Urothelium cell line (cell line): ENCODE measurements at places on chromosomes 11 and 22.

- DNase-seq, result no peak
Observed at GRCh38 chr22:21981874-21982273, 713 bp downstream of the TOP3B start.

GRCh38 chr11:16902781-16903378, 111.3 kb downstream of the PLEKHA7 start:
- DNase-seq, result no peak

DNA sequence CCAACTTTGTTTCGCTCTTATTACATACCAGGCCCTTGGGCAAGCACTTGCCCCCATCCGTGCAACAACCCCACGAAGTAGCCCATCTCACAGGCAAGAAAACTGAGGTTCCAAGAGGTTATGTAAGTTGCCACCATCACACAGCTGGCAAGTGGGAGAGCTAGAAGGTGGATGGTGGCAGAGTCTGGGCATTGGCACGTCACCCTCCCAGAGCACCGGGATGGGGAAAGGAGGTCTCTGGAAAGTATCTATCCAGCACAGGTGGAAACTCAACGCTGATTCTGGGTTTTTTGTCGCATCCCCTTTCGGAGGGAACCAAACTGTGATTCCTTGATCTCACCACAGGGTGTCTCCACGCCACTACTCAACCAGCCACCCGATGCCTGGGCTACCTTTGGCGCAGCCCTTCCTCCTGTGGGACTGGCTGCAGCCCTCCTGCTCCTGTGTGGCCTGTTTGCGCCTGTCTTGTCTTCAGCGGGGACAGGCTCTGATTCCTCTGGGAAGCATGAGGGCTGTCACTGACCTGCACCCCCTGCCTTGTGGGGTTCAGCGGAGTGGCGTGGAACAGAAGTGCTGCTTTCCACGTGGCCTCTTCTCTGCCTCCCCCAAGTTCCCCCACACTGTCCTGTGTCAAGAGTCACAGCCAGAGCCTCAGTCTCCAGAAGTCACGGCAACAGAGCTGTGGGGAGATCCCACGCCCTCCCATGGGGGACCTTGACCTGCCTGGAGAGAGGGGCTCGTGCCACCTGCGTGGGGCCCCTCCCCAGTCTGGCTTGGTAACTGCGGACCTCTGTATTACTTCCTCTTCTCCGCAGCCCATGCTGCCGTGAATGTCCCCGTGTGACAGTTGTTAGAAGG, 34.4 kb upstream of the TRIM29 start:
- peak; percentile 62 for DNase-seq

GRCh38 chr11:133819746-133820315, 25.5 kb downstream of the SPATA19 start:
- no peak for DNase-seq

GRCh38 chr11:67282155-67282875, 6.8 kb upstream of the ANKRD13D start:
- no peak for DNase-seq

DNA sequence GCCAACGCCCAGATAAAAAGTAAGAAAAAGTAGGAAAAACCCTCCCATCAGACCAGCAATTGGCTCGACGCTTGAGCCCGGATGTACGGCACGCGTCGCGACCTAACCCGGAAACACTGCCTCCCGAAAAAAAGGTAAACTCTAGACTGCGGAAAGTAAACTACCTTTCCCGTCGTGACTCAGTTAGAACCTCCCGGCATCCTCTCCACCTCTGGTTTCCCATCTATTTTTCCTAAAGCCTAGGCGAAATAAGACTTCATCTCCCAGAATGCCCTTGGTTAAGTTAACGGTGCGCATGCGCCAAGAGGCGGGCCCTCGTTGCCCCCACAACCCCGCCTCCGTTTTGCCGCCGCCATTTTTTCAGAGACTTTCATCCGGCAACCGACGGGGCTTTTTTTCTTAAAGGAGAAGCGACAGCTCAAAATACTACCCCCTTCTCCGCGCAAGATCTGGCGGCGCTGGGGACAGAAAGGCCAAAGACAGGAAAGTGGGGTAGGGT, 678 bp upstream of the ZFP91 start:
- peak; percentile 86 for DNase-seq

DNA sequence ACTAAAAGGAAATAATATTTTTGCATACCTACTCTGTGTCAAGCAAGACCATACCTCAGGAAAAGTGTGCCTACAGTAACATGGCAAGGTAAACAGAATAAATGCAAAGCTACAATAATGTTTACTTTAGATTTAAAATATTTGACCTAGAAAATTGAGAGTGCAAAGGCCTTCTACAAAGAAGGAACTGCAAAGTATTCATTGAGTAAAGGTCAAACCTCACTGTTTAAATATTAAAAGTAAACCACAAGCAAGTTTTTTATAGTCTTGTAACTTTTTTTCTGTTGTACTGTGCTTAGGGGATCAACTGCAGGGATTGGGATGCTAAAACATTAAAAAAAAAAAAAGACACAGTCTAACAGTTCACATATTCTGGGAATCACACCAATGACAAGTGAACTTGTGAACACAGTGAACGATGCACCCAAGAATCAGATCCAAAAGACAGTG, 48.8 kb downstream of the CWF19L2 start:
- no peak for DNase-seq

GRCh38 chr11:2103668-2104523, 35.3 kb downstream of the IGF2 start:
- DNase-seq, result no peak

DNA sequence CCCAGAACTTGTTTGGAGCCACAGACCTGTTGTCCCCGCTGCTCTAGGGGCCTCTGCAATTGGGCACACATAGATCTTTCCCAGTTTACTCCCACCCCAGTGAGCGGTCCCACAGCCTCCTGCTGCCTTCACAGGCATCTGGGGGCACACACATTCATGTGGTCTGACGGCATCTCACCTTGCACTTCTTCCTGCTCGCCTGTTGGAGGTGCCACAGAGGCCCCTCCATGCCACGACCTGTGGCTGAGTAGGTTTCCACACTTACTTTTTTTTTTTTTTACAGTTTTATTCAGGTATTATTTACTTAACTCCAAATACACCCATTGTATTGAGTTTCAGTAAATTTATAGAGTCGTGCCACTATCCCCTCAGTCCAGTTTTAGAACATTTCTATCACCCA, 68.9 kb upstream of the SEPTIN5 start:
- DNase-seq, result no peak

- no peak for DNase-seq
Observed at GRCh38 chr11:110738641-110739040, 26.4 kb upstream of the ARHGAP20 start.

DNA sequence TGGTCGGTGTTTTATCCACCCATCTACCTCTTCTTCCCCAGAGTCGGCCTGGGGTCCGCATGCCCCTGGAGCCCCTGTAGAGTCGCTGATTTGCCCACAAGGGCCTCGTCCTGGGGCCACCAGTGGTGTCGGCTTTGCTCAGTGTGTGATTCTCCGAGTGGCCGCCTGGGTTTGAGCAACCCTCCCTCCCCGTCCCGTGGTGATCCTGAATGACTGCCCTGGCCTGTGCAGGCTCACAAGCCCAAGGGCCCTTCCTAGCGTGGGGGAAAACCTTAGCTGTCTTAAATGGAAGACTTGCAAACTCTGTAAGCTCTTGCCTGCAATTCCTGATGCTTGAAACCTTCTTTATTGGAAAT, 128.3 kb downstream of the OSBP2 start:
- no peak for DNase-seq

GRCh38 chr11:132779497-132779896, 752.8 kb downstream of the OPCML start:
- no peak for DNase-seq

DNA sequence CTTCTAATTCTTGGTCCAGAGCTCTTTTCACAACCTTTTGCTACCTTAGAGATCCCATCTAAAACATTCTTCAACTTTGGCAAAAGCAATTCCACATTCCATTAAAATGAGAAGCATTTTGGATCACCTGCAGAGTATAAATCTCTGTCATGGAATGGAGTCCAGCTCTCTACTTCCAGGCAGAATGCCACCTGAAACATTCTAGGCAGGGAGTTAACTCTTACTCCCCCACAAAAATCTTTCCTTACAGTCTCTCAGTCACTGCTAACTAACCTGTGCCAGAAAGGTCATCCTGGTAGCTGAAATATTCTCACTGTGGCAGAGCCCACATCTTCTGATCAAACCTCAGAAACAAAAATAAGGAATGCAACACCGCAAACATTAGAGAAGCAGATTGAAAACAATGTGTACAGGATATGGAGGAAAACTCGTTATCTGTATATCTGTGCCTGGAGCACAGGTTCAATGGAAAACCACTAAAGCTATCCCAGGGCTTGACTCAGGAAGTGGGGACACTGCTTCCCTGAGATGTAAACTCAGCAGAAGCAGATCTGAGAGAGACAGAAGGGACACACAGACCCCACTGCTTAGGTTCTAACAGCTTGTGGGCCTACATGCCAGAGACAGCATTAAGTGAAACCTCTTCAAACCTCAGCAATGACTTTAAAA, 78.9 kb downstream of the KCNC1 start:
- DNase-seq, result peak; percentile 46

- peak; percentile 96 for DNase-seq
Observed at GRCh38 chr11:62753736-62754603, at the start of gene ZBTB3. ZBTB3 (minus strand) TSS chr11:62754160; CDS start chr11:62753664, 496 bp downstream.

GRCh38 chr11:75631086-75631730, 37.6 kb downstream of the MAP6 start:
- no peak for DNase-seq

GRCh38 chr22:42969348-42969975, 45.5 kb downstream of the PACSIN2 start:
- DNase-seq, result no peak

- DNase-seq, result no peak
Observed at GRCh38 chr11:129252621-129253020, 60.5 kb upstream of the ARHGAP32 start.

DNA sequence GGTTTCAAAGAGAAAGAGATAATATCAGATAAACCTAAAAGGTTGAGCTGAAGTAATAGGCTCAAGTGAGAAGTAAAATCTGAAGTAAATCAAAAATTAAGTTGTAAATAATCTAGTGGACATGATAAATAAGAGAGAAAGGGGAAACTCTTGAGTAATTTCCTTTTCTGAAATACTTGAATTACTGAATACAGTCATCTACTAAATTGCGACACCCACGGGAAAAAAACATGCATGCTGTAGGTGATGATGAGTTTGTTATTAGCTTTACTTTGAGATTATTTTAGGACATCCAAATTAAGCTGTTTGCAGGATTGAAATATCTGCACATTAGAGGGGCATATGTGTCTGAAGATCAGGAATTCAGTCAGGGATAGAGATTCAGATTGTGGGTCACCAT, 50.0 kb upstream of the CARD18 start:
- no peak for DNase-seq

- peak; percentile 92 for DNase-seq
Observed at GRCh38 chr11:46392421-46393230, 1.1 kb upstream of the CHRM4 start.

- DNase-seq, result no peak
Observed at GRCh38 chr11:69203901-69204245, 48.1 kb downstream of the SMIM38 start.

- no peak for DNase-seq
Observed at GRCh38 chr11:16086229-16086819, 270.0 kb downstream of the SOX6 start.

DNA sequence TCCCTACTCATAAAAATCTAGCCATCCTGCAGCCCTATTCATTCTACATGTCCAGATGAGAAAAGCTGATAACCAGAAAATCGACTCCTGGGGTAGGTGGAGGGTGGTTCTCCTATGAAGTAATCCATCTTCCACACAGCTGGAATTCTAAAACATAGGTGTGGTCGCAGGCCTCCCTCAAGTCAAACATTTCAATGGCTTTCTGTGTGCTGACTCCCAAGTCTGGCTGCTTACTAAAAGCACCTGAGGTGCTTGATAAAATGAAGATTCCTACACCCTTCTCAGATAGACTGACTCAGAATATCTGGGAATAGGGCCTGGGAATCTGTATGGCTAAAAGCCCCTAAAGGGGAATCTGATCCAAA, 26.1 kb downstream of the IRAG1 start:
- DNase-seq, result peak; percentile 58

GRCh38 chr11:113188371-113188834, 126.0 kb upstream of the TTC12 start:
- DNase-seq, result no peak

- peak; percentile 45 for DNase-seq
Observed at GRCh38 chr11:116164843-116165242, 607.9 kb downstream of the BUD13 start.

DNA sequence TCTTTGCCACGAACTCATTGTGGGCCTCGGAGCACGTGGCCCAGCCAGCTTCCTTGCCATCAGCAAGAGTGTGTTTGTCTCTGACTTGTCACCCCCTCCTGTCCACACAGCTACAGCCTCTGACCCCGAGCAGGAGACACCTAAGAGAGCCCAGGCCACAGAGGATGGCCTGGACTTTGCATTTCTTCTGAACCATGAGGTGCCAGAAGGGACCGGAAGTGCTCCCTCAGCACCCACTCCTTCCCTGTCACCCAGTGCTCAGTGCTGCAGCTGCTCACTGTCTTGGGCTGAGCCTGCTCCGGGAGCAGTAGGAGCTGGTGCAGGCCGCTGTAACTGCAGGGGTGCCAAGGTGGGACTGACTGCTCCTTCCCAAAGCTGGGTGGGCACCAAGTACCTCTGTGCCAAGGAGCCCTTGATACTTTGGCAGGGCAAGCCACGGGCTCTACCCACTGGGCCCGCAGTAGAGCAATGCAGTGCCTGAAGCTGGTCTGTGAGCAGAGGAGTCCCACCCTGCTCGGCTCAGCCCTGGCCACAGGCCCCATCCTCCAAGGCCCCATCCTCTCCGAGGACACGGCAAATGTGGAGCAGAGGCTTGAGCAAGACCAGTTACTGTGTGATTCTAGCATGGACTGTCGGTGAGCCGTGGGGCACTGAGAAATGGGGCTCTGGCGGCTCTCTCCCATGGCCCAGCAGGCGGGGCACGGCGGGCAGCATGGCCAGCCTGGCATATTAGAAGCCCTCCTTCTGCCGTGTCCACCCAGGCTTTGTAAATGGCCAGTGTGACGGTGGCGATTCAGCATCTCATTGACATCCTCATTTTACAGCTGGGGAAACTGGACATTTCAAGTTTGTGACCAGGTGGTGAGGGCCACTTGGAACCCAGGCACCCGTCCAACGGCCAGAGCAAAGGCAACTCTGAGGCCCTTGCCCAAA, 6.3 kb downstream of the GRK2 start:
- no peak for DNase-seq
